ENCODE measurements at places on chromosomes 1 and 21. TPM values are rescaled to one million over a fixed set of nuclear protein-coding genes. Genes with fewer than 3 reads are reported as not detected.

DNA sequence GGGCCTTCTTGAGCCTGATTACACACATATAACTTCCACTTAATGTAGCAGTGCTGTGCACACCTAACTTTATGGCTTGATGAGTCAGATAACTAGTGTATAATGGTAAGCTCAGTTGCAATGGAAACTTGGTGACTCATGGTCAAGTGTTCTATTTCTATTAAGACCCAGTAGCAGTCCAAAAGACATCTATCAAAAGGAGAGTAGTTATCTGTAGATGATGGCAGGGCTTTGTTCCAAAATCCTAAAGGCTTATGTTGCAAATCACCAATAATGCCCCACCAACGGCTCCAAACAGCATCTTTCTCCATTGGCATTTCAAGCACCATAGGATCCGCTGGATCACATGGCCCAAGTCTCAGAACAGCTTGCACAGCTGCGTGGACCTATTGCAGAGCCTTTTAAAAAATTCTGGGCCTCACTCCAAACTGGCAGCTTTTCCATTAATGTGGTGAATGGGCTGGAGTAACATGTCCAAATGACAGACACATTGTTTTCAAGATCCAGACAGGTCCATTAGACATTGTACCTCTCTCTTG is 566.8 kb upstream of the USP24 start:
- no peak for DNase-seq

DNA sequence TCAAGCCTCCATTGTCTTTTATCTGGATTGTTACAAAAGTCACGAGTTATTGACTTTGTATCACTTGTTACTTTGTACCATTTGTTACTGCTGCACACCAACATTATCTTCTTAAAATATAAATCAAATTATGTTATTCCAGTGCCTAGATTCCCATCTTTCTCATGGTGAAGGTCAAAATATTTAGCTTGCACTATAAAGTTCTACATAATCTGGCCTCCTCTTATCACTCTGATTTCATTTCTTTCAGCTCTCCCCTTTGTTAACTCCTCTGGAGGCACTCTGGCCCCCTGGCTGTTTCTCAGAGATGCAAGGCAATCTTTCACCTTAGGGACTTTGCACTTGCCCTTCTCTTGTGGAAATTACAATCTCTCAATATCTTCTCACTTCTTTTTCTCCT is 143.8 kb downstream of the OLFM3 start:
- DNase-seq: no peak

Gene CYP4A22
- 1.0 TPM for total RNA-seq

Gene KRTAP10-9
- total RNA-seq: not detected

DNA sequence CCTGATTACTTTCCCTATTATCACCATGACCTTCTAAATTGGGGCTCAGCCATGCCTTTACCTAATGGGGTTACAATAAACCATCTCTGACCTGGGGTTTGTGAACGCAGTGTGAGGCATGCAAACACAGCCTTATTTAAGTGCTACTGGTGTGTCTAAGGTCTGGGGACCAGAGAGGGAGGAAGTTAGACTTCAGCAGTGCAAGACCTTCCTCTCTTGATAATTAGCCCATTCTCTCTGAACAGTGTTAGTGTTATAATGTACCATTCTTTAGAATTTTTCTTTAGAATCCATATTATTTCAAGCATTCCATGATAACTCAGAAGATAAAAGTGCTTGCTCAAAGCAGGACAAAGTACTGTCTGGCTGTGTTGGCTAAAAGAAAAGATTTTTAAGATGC is 10.5 kb upstream of the LRRC8D start:
- DNase-seq: no peak

- no peak for DNase-seq
Measured at GRCh38 chr1:55517036-55517435, 301.9 kb upstream of the USP24 start.

DNA sequence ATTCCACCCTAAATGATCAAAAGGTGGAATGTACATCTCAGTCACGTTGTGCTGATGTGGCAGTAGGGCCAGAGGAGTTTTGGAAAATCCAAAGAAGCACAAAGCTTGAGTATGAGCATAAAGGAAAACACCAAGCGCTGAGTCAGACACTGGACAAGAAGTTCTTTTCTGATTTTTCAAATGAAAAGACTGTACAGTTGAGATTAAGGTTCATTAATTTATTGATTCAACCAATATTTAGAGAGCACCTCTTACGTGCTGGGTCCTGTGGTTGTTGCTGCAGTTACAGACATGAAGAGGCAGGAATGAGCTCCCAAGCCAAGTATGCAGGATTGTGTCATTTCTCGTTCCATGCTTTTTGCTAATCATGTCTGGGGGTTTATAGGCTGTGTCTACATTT is 28.9 kb upstream of the APP start:
- no peak for DNase-seq

DNA sequence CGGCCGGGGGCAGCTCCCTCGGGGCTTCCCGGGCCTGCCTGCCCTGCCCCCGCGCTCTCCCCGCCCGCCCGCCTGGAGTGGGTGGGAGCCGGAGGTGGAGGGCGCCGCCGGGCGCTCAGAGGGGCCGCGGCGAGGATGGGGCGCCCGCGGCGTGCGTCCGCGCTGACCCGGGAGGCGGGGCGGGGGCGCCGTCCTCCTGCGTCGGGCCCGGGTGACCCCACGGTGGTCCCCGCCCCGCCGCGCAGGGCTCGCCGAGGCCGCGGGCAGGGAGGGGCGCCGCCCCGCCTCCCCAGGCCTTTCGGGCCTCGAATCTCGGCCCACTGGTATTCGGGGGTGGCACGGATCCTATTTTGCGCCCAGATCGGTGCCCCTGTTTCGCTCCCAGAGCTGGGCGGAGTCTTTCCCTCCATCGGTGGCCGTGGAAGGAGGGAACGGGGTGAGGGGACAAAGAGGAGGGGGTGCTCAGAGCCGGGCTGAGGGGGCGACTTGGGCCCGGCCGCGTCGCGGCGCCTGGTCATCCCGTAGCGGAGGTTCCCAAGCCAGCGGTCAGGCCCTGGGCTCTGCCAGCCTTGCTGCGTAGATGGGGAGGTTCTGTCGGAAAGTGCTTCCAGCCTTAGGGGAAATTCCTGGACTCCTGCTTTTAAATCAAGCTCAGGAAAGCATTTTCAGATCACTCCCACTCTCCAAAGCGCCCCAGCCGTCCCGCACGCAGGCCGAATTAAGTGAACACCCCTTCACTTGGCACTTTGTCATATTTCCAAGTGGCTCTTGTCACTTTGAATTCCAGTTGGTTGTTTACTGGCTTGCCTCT is 545 bp downstream of the PATJ start:
- DNase-seq: no peak

DNA sequence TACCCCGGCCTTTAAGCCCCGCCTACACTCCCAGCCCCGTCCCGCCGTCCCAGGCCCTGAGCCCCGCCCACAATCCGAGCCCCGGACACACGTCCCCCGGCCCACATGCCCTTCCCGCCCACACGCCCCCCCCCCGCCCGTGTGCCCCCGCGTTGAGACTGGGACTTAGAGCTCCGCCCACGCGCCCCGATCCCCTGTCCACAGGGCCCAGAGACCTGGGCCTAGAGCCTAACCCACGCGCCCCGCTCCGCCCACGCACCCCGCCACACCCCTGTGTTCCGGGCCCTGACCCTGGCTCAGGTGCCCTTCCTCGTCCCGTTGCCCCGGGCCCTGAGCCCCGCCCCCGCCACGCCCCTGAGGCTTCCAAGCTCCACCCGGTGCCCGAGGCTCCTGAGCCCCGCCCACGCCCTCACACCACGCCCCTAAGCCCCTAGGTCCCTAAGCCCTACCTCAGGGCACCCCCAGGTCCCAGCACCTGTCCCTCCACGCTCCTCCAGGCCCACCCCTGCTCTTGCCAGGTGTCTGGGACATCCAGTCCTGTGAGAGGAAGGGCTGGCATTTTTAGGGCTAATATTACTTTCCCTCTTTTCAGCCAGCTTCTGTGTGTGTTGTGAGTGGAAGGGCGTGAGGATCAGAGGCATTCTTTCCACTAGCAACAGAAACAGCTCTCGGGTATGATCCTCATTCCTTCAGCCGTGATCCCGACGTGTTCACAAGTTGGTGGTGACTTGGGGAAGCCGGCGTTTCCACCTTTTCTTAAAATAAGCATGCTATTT is 552 bp upstream of the GPR157 start:
- DNase-seq: peak; percentile 79

Gene DLGAP3
- 0.28 TPM for total RNA-seq

GRCh38 chr1:248807067-248807737 is 18.5 kb downstream of the SH3BP5L start:
- DNase-seq: no peak

Gene CADM3
- total RNA-seq: 34.4 TPM

Gene RNU1-3
- under 0.01 TPM for total RNA-seq

GRCh38 chr1:30258471-30258870 is 464.9 kb downstream of the MATN1 start:
- no peak for DNase-seq

GRCh38 chr1:186738926-186739325 is 58.7 kb upstream of the PTGS2 start:
- DNase-seq: no peak

All from omental fat pad (tissue), 4 donors.